ENCODE measurements at places on chromosomes 11 and 22.

DNA sequence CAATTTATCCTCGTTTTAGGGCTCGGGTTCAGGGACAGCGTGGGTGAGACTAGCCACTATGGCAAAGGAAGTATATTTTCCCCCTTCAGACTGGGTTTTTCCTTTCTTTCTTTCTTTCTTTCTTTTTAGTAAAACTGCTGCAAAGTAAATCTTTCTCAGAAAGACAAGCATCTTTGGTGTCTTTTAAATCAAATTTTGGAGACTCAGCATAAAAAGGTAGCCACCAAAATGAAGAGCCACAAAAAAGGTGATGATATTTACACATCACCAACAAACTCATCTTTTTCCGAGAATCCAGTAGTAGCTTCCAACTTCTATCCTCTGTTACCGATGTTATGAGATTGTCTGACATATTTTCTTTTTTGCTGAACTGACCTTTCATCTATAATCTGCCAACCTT, 88.6 kb downstream of the MPPED2 start:
- DNase-seq = no peak

DNA sequence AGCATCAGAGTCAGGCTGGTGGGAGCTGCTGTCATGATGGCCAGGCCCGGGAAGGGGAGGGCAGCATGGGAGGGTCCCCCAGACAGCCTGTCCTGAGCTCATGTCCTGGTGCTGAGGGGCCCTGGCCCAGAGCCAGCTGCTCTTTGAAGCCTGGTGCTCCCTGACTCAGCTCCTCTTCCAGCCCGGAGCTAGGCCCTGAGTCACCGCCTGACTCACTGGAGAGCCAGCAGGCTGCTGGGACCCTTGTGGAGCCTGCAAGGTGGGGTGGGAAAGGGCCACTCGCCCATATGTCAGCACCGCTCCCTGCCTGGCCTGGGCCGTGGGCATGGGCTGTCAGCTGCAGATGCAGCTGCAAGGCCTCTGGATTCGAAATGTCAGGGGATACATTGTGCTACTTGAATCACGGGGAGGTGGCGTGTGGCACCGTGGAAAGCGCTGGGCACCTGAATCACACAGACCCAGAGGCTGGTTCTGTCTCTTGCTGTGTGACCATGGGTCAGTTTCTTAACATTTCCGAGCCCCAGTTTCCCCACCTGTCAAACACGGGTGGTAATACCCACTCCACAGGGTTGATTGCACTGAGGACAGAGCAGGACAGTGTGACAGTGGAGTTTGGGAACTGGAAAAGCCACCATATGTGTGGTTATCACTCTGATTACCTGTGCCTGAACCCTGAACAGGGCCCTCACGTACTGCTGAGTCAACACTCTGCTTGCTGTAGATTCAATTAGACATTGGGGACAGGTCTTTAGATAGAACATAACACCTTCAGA, 4.4 kb downstream of the CACNA1I start:
- DNase-seq = peak; percentile 90

DNA sequence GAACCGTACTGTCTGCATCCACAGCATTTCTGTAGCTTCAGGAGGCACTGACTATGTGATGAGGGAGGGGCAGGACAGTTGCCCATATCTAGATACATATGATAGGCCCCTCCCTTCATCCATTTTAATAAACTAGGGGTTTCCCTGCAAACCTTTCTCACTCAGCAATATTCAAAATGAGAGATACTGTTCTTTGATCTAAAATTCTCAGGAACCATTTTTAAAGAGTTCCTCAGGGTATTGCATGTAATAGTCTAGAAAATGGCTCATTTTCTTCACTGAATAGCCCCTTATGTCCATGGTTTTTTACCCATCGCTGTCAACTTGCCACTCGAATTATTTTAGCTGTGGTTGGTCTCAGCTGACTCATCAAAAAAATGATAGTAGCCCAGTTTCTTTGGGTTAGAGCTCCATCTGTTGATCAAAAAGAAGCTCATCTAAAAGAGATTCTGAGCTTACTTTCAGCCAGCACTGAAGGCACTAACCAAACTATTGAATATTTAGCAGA, 37.0 kb upstream of the DNAJB7 start:
- peak; percentile 28 for DNase-seq

- DNase-seq = no peak
Observed at GRCh38 chr11:26626346-26626745, 54.3 kb upstream of the MUC15 start.

GRCh38 chr11:79179087-79179486, 261.7 kb downstream of the TENM4 start:
- no peak for DNase-seq
